ENCODE measurements at places on chromosomes 5 and 9. TPM values are rescaled to one million over a fixed set of nuclear protein-coding genes. Genes with fewer than 3 reads are reported as not detected.

DNA sequence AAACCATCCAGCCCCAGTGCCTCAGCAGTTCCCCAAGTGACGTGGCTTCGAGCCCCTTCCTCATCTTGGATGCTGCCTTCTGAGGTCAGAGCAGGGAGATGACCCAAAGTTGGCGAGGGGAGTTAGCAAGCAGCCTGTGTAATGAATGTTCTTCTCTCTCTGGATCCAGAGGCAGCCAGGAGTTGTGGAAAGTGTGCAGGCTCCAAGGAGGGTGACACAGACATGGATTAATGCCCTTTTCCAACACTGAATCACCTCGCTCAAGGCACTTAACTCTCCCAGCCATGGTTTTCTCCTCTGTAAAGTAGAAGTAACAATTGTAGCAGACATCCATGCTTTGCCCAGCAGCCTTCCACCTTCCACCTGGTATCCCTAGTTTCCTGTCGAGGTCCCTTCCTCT lies 64.6 kb upstream of the HAND1 start:
- no peak overlapping the region for H3K4me3 ChIP-seq
- DNase-seq, result no peak
- no peaks in the 10 kb centered on the region for H3K4me1 ChIP-seq
- H3K27ac ChIP-seq, result no peak overlapping the region
- H3K36me3 ChIP-seq, result no peaks in the 10 kb centered on the region

- DNase-seq, result no peak
- H3K27me3 ChIP-seq, result no peaks in the 10 kb centered on the region
- H3K4me1 ChIP-seq, result no peaks in the 10 kb centered on the region
- H3K4me3 ChIP-seq, result no peak overlapping the region
- no peaks in the 10 kb centered on the region for H3K36me3 ChIP-seq
- H3K27ac ChIP-seq, result no peak overlapping the region
Measured at GRCh38 chr9:72924154-72924790, 28.6 kb downstream of the ALDH1A1 start.

- H3K27ac ChIP-seq, result no peak overlapping the region
- H3K4me1 ChIP-seq, result no peaks in the 10 kb centered on the region
- H3K36me3 ChIP-seq, result no peaks in the 10 kb centered on the region
- H3K27me3 ChIP-seq, result no peaks in the 10 kb centered on the region
- no peak overlapping the region for H3K4me3 ChIP-seq
- DNase-seq, result no peak
Measured at GRCh38 chr5:122447879-122448278, 135.8 kb downstream of the SNCAIP start.

DNA sequence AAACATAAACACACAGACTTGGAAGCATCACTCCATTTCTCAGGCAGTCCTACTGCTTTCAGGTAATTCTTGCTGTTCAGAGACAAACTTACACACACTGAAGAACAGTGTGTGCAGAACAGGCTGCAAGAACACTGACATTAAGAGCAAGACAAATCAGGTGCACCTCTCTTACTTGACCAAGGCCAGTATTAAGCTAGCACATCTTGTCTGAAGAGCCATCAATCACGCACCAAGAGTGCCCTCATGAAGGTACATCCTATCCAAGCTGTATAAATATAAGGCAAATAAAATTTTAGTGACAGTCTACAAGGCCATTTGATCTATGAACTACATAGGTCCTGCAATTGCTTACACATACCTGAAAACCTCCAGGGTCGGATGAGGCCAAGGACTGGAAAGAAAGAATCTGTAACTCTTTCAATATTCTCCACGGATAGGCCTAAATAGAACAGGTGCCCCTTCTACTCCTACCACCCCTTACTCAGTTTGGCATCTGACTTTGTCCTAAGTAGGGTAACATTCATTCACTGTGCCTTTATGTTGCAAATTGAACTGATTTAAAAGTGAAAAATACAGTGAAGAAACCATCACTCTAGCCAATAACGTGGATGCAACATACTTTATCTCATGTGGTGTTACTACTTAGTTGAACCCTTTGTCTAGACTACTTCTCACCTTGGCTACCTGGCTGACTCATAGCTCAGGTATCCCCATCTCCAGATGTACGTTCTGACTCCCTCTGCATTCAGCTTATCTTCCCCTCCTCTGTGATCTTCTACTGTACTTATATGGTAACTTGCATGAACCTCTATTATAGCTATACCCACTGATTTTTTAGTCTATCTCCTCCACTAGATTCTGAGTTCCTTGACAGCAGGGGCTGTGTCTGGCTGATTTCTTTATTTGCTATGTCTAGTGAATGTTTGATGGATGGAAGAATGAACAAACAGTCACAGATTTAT lies 256.3 kb downstream of the KIAA0825 start:
- no peaks in the 10 kb centered on the region for H3K4me1 ChIP-seq
- H3K27ac ChIP-seq, result no peak overlapping the region
- H3K4me3 ChIP-seq, result no peak overlapping the region
- H3K27me3 ChIP-seq, result no peaks in the 10 kb centered on the region
- no peaks in the 10 kb centered on the region for H3K36me3 ChIP-seq

- H3K4me3 ChIP-seq, result no peak overlapping the region
- DNase-seq, result peak; percentile 6
- H3K27ac ChIP-seq, result no peak overlapping the region
Measured at GRCh38 chr5:128464596-128464995, 73.4 kb downstream of the FBN2 start.

SMAD5 gene
- 53.8 TPM for total RNA-seq

LHX2 gene
- total RNA-seq, result not detected

TTLL11 gene
- 5.3 TPM for total RNA-seq

TRIM41 gene
- total RNA-seq, result 28.2 TPM

Data from heart right ventricle (tissue), 16 donors.